ENCODE measurements at places on chromosomes 5 and 9.
A peak's percentile ranks its signal among the peaks of the same experiment; 100 is the strongest.

GRCh38 chr5:135030956-135031812 lies 2.8 kb downstream of the PITX1 start:
- peak; percentile 38 for DNase-seq

GRCh38 chr5:56264417-56265025 lies 31.4 kb upstream of the ANKRD55 start:
- DNase-seq = peak; percentile 46

DNA sequence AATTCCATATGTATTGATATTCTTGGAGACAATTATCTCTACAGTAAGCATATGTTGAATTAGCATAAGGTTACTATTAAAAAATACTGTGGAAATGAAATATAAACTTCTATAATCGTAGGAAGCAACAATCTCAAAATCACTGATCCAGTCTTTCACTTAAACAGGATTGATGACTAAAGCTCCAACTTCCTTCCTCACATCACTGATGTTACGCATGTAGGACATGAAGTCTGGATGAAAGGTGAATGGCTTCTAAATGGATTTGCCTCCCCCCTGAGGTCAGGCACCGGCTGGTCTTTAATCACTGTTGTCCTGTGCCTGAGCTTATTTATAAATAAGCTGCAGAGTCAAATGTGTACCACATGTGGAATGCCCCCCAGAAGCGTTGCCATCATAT lies 157.1 kb upstream of the NFIB start:
- no peak for DNase-seq

DNA sequence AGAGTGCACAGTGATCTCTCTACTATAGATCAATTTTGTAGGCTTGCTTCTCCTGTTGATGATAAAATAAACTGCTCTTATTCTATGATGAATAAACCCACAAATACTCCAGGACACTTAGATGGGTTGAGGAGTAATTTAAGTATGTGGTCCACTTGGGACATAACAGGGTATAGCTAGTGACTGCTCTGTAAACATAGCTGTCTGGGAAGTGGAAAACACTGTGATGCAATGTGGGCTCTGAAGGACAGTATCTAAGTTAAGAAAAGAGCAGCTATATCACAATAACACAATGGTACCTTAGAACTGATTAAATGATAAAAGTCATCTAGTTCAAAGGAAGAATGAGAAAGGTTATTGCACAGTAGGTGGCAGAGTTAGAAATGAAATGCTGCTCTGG lies 294.3 kb upstream of the HAPLN1 start:
- DNase-seq = no peak

- DNase-seq = peak; percentile 64
Observed at GRCh38 chr5:180172447-180173197, 36.4 kb downstream of the RASGEF1C start.

DNA sequence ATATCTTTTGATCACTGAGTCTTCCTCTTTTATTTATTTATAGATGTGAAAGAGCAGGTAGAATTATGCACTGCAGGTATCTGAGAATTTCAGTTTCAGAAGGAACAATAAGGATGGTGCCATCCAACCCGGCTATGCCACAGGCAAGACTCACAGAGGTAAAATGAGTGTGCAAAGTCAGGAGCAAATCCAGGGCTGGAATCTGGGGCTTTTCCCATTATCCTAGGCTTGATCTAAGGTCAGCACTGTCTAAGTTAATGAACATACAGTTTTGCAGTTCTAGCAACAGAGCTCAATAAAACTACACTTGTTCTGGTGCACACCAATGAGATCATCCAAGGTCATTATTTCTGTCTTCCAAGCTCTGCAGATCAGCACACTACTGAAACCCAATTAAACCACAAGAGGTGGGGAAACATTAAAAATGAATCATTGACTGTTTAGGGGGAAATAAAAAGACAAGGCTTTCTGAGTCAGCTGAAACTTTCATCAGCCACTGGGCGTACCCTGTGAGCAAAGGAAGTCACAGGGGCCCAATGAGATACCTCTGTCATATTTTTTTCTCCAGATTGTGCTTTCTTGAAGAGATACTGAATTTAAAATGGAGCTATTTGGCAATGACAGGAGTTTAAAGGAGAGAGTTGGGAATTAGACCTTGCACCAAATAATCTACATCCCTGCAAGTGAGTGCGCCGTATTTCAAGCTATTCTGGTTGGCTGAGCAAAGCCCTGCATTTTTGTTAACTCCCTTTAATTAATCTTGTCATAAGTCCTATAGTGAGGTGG lies 662.2 kb upstream of the ZNF608 start:
- DNase-seq = no peak

GRCh38 chr9:128280084-128280622 lies 4.1 kb downstream of the SWI5 start:
- DNase-seq = peak; percentile 48

- DNase-seq = no peak
Observed at GRCh38 chr9:96484521-96484931, 34.6 kb downstream of the HABP4 start.

- DNase-seq = peak; percentile 51
Observed at GRCh38 chr5:57174128-57174889, 450 bp downstream of the GPBP1 start.

GRCh38 chr9:21507483-21507790 lies 25.3 kb upstream of the IFNE start:
- DNase-seq = no peak

- no peak for DNase-seq
Observed at GRCh38 chr9:117916291-117916690, 212.1 kb downstream of the TLR4 start.

GRCh38 chr5:39517800-39518199 lies 93.0 kb upstream of the DAB2 start:
- peak; percentile 86 for DNase-seq

DNA sequence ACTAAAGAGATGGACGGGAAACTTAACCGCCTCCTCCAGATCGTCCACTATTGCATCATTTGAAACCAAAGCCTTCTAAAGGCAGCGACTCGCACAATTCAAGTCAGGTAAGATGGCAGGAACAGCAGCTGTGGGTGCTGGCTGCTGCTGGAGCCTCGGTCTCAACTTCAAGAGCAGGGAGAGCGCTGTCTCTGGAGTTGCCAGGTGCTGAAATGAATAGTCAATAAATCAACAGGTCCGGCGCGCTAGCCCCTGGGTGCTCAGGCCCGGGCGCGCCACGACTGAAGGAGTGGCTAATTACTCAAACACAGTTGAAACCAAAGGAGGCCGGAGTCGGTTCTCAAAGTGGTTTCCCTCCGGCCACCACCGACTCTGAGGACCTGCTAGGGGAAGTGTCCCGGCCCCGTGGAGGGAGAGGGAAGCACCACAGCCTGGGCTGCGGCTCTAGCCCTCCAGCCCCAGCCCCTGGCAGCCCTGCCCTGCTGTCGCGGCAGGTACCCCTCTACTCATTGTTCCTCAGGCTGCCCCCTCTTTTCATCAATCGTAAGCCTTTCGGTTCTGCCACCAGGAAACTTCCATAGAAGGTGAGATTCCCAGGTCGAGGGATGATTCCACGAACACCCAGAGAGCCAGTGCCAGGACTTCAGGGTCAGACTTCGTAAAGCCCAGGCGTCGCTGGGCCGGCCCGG lies 804 bp downstream of the TTC39B start:
- DNase-seq = peak; percentile 50

GRCh38 chr5:40395251-40395650 lies 284.5 kb upstream of the PTGER4 start:
- no peak for DNase-seq

DNA sequence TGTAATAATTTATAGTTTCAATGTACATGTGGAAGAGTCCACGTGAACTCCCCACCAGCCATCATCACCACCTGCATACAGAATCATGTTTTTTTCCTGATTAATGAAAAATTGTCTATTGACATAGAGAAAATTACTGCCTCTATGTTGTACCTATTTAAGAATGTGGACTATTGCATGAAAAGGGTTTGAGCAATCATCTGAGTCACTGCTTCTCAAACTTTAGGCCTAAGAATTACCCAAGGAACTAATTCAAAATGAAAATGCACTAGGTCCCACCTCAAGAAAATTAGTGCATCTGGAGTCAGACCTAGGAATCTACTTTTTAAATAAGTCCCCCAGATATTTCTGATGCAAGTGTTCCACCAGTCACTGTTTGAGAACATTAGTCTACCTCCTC lies 709.3 kb downstream of the MAT2B start:
- DNase-seq = no peak

DNA sequence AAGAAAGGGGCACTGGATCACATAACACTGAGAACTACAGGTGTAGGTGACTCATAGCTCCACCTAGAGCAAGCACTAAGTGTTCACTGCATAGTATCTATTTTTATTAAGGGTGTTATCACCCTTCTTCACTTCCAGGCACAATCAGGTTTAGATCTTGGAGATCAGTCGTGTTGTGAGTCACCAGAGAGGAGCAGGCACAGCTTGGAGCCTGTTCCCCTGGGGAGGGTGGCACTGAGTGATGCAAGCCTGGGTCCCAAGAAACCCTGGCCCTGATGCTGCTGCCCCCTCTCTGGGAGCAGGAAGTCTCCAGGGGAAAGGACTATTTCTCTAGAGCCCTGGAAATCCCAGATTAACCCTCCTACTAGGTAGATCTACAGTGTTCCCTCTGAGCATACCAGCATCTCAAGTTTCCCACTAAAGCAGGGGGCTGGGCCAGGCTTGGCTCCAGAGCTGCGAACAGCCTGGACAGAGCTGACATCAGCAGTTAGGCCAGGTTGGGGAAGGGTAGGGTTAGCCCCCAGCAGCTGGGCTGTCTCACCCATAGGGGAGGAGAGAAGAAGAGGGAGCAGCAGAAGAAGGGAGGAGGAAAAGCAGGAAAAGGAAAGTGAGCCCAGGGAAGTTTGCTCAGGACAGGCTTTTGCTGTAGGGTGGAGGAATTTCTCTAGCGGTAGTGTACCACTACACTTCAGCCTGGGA lies 28.1 kb upstream of the SPINK4 start:
- peak; percentile 49 for DNase-seq

GRCh38 chr5:113125371-113125770 lies 148.8 kb downstream of the DCP2 start:
- DNase-seq = peak; percentile 44
